Stimulated activated naive CD8-positive, alpha-beta T cell treated with anti-CD3 and anti-CD28 coated beads, Interleukin-15, Interleukin-2, amounts not matched to agents 100 U/mL and 50 U/mL, for 24 hours (primary cell): ENCODE measurements at places on chromosomes 5 and 9.

DNA sequence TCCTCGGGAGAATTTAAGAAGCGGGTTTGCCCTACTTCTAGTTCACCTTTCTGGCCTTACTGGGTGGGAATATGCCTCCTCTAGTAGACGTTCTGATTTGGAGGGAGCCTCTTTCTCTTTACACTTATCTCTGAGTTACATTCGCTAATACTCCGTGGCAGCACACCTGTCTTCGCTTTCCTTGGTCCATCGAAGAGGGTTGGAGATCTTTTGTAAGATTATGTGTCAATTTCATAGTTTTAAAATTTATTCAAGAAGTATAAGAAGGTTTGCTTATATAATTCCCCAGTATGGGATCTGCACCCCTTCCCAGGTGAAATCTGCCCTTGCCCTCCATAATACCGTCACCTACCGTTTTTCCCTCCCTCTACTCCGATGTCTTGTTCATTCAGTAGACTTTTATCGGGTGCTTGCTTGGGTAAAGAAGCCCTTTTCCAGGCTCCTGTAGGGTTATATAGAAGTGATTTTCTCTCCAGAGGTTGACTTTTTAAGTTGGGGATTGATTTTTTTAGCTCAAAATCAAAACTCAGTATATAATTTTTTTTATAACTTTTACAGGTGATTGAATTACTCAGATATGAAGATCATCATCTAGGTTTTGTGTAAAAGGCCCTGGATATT is 1.1 kb downstream of the GPBP1 start:
- DNase-seq, result no peak

- no peak for DNase-seq
These were observed 19.5 kb downstream of the GFPT2 start for GRCh38 chr5:180333661-180334060.

GRCh38 chr5:150781706-150782614 is 3.4 kb downstream of the SMIM3 start:
- no peak for DNase-seq

GRCh38 chr5:146116361-146116760 is 11.0 kb upstream of the PLAC8L1 start:
- DNase-seq, result no peak

DNA sequence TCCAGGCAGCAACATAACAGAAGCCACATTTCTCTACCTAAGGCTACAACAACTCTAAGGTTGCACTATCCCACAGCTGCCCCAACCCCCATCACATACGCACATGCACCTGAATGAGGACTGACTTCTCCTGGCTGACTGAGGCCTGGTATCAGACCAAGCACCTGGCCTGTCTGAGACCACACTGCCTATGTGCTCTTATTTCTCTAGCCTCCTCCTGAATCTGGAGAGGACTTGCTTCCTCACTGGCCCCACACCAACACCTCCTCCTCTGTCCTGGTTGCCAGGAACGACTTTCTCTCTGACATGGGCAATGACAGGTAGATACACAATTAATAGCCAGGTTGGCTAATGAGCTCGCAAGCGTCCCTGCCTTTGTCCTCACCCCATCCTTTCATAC is 14.9 kb upstream of the VDAC1 start:
- DNase-seq, result no peak

- DNase-seq, result no peak
These were observed 13.7 kb downstream of the MYO10 start for GRCh38 chr5:16922430-16922829.

- DNase-seq, result no peak
These were observed 19.9 kb downstream of the IFNW1 start for GRCh38 chr9:21121595-21122251.

DNA sequence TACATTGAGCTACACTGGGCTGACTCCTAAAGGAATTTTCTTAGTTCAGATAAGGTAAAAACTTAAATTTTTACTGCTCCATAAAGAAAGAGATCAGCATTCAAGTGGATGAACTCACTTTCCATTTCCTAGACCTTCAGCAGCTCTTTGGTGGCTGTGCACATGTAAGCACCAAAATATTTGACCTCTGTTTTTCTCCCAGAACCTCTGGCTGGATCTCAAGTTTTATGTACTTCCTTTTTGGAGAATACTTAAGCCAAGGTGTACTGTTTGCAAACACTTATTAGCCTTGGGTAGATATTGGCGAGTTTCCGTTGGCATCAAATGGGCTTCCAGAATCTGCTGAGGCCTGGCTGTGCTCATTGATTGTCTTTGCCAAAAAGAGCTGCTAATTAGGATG is 10.3 kb downstream of the TNC start:
- DNase-seq, result no peak

- DNase-seq, result no peak
These were observed 1609.7 kb upstream of the CDH9 start for GRCh38 chr5:28648108-28648507.

- no peak for DNase-seq
These were observed 160.7 kb downstream of the TTC39B start for GRCh38 chr9:15146268-15146700.

- DNase-seq, result no peak
These were observed 28.1 kb upstream of the DAB2 start for GRCh38 chr5:39452846-39453245.

DNA sequence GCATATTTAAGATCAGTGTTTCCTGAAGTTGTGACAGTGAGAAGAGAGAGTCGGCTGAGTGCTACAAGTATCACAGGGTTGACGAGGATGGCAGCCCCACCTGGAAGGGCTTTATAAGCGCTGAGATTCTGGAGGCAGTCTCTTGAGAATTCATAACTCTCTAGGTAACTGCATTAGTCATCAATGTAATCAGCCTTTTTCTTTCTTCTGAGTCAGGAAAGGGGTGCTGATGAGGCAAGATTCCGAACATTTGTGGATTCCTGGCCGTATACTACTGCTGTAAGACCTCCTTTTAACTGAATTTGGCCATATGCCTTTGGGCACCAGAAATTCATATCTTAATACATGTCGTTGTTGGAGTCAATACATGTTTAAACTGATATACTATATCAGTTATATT is 6.6 kb upstream of the RNF20 start:
- no peak for DNase-seq

DNA sequence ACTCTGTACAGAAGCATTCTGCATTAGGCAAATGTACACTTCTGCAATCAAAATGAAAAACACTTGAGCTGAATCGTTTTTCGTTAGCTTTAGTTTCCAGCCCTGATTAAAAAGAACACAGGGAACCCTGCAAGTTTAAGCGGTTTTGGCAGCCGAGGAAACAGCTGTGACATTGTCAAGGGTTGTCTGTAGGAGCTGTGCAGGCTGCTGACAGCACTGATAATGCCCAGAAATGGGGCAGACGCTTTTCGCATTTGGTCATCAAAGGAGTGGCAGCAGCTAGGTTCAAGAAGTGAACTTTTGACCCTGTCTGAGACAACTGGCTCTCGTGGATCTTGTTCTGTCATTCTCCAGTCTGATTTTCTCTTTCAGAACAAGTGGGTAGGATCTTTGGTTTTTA is 165.6 kb upstream of the CCDC152 start:
- no peak for DNase-seq

DNA sequence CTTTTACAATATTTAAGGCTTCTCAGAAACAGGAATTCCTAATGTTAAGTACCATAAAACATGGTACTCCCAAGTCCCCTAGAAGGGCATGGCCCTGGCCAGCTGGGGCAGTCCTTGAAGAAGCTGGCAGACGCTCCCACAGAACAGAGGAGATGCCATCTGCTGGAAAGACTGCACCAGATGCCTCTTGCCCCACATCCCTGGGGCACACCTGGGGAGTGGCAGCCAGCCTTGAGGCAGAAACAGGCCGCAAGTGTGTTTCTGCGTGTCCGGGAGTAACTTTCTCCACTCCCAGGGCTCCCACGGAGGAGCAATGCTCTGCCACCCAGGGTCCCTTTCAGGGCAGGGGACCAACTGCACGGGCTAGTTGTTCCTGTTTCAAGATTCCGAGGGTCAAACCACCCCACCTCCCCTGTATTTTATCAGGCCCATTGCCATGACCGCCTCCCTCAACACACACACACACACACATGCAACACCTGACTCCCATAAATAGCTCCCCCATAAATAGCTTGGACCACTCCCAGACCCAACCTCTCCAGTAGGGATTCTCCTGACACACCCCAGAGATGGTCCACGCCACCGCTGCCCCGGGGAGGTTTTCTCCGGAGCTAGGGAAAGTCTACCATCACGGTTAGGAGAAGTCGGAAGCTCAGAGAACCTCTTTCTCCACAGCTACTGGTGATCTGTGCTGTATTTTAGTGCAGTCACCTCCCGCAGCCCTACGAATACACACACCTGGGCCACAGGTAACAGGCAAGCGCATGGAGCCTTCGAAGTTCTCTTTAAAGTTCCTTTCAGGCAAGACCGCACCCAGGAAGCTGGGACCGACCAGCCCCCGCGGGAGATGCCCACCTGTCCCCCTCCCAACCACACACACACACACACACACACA is 1.5 kb downstream of the SPOCK1 start:
- no peak for DNase-seq

- DNase-seq, result no peak
These were observed 85.1 kb downstream of the YIPF5 start for GRCh38 chr5:144085381-144085780.

DNA sequence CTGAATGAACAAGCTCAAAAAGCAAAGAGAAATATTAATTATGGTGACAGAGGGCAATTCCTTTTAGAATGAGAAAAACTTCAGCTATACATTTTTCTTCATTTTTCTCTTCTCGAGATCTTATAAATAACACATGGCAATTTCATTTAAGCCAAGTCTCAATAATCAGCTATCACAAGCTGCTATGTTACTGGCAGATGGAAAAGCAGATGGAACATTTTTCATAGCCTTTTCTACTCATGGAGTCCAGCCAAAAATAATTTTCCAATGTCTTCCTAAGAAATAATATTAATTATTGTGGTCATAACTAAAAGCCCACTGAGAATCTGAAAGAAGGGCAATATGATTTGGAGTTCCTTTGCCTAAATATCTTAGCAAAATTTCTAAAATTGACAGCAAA is 35.6 kb downstream of the SKIC3 start:
- DNase-seq, result no peak

DNA sequence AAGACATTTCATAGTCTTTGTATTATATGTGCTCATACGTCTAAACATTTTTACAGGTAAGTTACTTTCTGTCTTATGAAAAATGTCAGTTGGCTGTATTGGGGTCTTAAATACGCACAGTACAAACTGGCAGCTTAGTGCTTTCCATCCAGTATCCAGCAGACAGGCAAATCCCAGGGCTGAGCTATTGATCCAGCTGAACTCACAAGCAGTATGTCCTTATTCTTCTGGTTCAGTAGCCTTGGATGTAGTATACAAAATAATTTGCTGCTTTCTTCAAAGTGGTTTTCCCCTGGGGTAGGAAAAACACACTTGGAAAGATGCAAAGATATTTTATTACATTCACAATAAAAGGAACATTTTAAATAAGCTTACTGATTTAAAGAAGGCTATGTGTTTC is 617.2 kb downstream of the NR2F1-AS1 start:
- no peak for DNase-seq

DNA sequence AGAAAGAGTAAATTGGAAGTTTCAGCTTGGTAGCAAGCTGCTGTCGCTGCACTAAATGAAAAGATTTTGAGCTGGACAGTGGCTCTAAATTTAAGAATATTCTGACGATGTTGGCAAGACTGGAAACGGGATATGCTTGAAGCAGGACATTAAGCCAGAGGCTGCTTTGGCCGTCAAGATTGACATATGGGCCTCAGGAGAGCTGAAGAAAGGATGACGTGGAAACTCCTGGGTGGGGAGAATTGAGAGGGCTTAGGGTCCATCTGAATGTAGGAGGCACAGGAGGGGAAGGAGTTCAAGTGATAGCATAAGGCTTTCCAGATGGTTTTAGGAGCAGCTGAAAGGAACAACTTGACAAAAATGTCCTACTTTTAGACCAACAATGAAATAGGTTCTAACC is 108.9 kb downstream of the PAPPA start:
- DNase-seq, result no peak

DNA sequence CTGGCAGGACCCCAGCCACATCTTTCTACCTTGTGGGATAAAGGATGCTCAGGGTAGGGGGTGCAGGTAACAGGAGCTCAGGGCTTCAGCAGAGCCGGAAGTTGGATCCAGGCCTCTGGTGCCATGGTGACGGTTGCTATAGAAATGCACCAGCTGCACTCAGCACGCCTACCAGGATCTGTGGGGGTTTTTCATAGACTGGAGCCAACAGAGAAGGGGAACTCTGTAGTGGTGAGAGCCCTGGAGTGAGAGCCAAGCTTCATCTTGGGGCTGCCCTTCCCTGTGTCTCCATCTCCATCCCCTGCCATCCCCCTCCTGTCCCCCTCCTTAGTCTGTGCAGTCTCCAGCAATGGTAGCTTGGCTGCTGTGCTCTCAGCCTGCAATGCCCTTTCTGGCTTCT is 27.5 kb upstream of the BOD1 start:
- no peak for DNase-seq

DNA sequence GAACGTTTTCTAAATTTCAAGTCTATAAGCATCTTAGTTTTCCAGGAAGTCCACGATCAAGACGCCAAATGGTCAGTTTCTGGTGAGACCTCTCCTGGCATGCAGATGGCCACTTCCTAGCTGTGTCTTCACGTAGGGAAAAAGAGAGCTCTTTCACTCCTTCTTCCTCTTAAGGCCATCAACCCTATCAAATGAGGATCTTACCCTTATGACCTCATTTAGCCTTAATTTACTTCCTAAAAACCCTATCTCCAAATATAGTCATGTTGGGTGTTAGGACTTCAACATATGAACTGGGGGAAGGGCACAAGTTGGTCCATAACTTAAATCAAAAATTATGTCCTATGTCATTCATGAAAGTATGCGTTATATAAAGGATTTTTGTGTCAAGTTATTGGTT is 229.5 kb downstream of the ARL15 start:
- DNase-seq, result no peak

DNA sequence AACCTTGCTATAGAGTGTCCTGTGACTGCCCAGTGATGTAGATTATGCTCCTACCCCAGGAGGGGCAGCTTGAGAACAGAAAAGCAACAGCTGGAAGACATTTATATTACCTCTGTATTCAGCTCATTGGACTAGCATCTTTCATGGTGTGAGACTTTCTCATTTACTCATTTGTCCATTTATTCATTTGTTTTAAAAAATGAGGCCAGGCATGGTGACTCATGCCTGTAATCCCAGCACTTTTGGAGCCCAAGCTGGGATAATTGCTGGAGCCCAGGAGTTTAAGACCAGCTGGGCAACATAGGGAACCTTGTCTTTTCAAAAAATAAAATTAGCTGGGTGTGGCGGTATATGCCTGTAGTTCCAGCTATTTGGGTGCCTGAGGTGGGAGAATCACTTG is 130.0 kb upstream of the LHFPL2 start:
- no peak for DNase-seq

- no peak for DNase-seq
These were observed 23.4 kb downstream of the CETN3 start for GRCh38 chr5:90386099-90386710.

DNA sequence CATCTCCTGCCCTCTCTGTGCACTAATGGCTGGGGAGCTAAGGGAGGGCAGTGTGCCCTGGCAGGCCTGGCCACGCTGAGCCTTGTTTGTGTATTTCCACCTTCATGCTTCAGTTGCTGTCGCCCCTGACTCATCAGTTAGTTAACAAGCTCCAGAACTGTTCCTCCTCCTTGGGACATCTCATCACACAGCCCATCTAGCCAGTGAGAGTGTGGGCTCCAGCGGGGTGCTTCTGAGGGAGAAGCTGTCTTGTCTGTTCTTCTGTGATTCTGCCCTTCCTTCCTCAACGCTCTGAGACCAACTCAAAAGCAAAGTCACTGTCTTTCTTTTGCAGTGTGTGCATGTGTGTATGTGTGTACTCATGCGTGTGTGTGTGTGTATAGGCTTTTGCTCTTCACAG is 58.3 kb upstream of the CPEB4 start:
- no peak for DNase-seq

GRCh38 chr9:132059361-132059760 is 20.3 kb downstream of the MED27 start:
- DNase-seq, result no peak
